ENCODE measurements at places on chromosomes 16 and 17.
A peak's percentile ranks its signal among the peaks of the same experiment; 100 is the strongest.

GRCh38 chr17:43745541-43745940 lies 13.1 kb downstream of the SOST start:
- no peak for DNase-seq

- no peak for DNase-seq
Observed at GRCh38 chr16:3026609-3027488, 3.0 kb downstream of the THOC6 start.

GRCh38 chr16:19446300-19446846 lies 28.7 kb downstream of the TMC5 start:
- no peak for DNase-seq

DNA sequence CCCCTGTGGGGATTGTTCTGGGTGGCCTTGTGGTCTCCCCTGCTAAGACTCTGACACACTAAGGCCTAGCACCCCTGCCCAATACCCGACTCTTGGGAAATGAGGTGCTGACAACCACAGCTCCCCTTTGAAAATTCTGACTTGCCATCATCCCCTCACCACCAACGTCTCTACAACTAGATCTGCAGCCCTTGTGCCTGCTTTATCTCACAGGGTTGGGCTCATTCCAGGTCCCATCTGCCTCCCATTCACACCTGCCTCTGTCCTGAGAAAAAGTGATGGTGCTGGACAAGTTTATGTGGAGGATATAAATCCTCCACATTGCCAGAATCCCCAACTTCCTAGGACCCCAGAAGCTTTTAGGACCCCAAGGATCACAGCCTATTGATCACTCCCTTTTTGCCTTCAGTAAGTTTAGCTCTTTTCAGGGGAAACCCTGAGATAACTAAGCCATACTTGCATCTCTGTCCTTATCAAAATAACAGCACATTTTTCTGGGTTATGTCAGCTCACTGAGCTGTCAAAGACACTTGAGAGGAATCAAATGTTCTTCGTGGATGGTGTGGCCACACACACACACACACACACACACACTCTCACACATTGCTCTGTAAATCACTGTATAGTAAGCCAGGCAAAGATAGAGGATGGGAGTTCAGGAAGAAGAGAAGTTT lies 136.8 kb upstream of the CES5A start:
- no peak for DNase-seq

DNA sequence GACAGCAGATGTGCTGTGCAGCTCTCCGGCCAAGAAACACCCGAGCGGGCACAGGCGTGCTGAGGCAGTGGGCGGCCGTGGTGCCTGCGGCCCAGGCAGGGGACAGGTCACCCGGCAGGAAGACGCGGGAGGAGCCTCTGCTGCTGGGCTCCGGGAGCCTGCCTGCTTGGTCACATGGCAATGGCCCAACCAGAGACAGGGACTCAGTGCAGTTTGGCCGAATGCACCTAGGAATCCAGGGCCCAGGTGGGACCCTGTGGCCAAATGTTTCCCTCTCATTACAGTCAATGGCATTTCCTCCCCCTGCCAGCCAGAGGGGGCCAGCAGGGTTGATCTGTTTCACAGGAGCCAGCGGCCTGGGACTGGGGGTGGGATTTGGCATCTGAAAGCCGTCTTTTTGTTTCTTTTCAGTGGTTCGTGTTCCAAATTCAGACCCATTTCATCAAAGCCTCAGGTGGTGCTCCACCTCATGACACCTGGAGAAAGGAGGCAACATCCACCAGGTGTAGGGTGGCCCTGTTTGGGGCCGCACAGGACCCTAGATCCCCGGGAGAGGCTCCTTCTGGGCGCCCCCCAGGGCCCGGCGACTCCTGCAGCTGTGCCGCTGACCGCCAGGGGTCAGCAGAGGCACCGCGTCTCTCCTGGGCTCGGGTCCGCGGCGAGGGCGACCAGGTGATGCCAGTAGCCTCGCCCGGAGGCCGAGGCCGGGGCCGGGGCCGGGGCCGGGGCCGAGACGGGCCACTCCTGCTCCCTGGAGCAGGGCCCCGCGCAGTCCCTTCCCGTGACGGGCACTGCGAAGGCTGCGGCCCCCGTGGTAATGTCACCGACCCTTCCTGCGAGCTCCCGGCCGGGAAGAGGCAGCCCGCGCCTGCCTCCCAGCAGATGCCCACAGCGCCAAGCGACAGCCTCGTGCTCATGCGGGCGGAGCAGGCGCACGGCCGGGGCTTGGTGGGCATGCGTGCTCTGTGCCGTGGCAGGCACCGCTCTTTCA lies 118.5 kb downstream of the C16orf78 start:
- no peak for DNase-seq

DNA sequence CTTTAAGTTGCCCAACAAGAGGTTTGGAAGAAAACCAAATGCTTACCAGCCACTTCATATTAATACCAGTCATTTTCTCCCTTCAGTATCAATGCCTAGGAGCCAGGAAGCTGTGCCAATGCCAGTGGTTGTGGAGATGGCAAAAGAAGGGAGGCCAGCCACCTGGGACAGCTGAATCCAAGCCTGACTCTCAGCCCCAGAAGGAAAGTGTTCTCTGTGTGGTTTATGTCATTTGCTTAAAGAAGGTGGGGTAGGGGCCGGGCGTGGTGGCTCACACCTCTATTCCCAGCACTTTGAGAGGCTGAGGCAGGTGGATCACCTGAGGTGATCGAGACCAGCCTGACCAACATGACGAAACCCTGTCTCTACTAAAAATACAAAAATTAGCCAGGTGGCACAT lies 13.4 kb downstream of the C17orf78 start:
- DNase-seq: no peak

GRCh38 chr16:71441348-71442050 lies 355 bp downstream of the TLE7 start:
- no peak for DNase-seq

- no peak for DNase-seq
Observed at GRCh38 chr17:13557077-13557476, 44.7 kb downstream of the HS3ST3A1 start.

GRCh38 chr17:60665602-60666001 lies 12.0 kb upstream of the BCAS3 start:
- DNase-seq: no peak

DNA sequence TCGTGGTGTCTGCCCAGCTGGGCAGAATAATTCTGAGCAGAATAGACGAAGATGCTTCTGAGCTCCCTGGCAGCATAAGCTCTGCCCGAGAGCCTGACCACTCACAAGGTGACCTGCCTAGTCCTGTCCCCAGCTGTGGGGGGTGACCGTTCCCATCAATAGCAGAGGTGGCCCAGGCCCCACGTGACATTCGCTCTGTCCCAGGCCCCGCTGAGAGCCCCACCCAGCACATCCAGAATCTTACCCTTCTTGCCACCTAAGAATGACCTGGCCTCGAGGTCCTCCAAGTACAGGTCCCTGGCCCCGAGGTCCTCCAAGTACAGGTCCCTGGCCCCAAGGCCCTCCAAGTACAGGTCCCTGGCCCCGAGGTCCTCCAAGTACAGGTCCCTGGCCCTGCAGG lies 695 bp upstream of the TMEM204 start:
- no peak for DNase-seq

GRCh38 chr16:68719993-68720489 lies 17.1 kb upstream of the CDH1 start:
- DNase-seq: no peak

DNA sequence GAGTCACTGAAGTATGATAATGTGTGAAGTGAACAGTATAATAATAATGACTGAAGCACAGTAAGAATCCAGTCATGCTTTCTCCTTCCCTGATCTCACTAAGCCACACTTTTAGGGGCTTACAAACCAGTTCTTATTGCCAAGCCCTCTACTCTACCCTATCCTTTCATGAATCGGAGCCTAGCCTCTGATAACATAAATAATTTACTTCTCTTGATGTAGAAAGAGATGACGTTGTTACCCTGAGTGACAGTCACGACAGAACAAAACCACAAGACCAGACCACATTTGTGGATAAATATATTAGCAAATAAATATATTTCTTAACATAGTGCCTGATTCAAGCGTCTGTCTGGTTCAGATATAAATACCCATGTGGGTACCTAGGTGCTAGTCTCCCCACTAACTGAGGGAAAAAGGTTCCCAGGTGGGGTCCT lies 1.4 kb upstream of the SUPT4H1 start:
- DNase-seq: no peak

- no peak for DNase-seq
Observed at GRCh38 chr17:8354236-8354635, 14.6 kb downstream of the ODF4 start.

- no peak for DNase-seq
Observed at GRCh38 chr16:54015147-54015546, 271.4 kb downstream of the IRX3 start.

DNA sequence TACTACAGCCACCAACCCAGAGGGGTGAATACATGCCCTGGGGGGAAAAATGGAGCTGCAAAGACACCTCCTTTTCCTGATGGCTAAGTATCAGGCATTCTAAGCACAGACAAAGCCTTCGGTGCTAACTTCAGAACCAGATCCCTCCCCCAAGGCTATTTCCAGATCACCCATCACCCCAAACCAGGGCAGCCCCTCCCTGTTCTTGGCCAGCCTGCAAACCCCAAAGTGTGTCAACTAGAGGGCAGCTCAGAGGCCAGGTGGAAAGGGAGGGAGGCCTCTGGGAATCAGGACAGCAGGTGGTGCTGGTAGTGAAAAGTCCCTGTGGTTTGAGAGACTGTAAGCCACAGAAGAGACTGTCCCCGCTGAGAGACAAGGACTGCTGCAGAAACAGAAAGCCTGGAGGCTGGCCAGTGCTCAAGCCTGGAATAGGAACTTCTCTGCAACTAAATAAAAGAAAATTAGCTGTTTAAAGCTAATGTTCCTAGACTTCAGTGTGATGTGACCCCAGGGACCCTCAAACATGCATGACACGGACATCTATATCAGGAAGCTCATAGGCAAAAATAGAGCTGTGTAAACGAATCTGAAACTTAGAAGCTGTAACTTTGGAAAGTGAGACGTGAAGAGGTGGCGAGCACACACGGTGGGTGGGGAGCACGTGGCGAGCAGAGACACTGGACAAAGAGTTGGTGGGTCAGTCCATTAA lies 9.1 kb downstream of the TUBG1 start:
- no peak for DNase-seq

DNA sequence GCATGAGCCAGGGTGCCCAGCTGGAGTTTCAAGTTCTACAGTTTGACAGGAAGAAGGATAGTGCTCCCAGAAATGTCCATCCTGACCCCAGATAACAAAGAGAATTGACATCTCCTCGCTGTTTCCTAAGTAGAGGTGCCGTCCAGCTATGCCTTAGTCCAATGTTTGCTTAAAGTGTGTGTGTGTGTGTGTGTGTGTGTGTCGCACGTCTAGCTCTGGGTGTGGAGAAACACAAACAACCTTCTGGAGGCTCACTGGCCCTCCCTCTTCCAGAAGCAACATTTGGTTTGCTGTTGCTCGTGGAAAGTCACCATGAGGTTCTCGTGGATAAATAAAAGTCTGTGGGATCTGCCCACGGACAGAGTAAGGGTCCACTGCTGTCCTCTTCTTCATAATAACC lies 22.1 kb downstream of the EMP2 start:
- no peak for DNase-seq

DNA sequence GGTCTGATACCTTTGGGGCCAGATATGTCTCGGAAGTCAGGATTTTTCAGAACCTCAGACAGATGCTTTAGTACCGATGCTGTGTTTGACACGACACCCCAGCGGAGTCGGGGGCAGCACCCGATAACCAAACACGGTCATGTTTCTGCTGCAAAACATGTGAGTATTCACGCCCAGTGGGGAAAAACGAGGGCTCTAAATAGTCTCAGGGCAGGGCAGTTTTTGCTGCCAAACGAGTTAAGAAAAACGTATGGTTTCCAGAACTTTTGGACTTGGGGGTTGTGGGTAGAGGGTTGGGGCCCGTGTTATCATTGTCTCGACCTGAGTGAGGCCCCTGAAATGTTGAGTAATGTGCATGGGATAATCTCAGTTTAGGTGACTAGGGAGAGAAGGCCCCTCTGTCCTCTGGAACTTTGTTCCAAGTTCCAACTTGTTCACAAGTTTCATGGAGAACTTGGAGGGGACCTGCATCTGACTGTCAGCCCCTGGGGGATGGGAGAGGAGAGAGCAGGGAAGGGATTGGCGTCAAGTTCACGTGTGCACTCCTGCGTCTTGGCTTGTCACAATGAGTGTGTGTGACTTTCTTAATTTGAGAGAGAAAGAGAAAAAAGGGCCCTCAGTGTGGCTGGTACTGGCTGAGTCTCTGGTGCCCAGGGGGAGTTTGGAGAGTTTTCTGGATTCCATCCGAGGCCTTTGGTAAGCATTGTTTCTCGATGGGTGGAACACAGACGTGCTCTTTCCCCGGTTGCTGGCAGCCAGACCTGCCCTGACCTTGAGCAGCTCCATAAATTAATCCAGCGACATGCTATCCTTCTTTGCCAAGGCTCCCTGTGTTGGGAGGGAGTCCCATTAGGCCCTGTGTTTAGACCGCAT lies 83.9 kb upstream of the CIBAR2 start:
- DNase-seq: no peak

- DNase-seq: no peak
Observed at GRCh38 chr16:80725566-80726162, 78.7 kb downstream of the CDYL2 start.

DNA sequence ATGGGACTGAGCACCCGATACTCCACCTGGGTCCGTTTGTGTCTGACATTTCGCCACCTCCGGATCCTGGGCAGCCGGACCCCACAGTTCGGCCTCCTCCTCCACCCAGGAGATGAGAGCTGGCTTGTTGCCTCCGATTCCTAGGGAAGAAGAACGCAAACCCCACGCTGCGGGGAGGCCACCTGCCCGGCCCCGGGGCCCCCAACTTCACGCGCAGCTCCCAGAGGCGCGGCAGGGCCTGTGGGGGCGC lies 542 bp downstream of the ZNF764 start:
- no peak for DNase-seq

GRCh38 chr17:33596899-33597298 lies 303.8 kb upstream of the ASIC2 start:
- DNase-seq: no peak

DNA sequence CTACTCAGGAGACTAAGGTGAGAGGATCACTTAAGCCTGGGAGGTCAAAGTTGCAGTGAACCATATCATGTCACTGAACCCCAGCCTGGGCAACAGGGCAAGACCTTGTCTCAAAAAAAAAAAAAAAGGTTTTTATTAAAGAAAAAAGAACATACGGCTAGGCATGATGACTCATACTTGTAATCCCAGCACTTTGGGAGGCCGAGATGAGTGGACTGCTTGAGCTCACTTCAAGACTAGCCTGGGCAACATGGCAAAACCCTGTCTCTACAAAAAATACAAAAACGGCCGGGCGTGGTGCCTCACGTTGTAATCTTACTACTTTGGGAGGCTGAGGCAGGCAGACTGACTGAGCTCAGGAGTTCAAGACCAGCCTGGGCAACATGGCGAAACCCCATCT lies 38.4 kb downstream of the RANBP10 start:
- peak; percentile 5 for DNase-seq

- DNase-seq: no peak
Observed at GRCh38 chr17:41678907-41679739, 9.6 kb upstream of the EIF1 start.

DNA sequence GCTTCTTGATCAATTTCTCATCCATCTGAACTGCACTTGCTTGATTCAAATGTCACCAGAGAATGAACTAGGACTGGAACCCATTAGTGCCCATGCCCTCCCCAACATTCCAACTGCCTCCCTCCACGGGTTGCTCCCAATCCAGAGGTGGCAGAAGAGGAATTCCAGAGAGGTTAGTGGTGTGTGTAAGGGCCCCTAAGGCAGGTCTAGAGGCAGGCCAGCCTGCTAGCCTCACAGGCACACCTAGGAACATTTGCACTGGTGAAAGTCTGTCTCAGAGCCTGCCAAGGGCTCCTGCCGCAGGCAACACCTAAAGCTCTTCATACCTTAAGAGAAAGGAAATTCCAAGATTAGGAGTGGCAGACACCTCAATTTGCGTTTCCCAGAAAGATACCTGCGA lies 21.2 kb upstream of the CMTM4 start:
- DNase-seq: no peak
